A549 treated with dexamethasone at 1 μM for 4 hours (cell line): ENCODE measurements at places on chromosomes 11 and 22. TPM values are rescaled to one million over a fixed set of nuclear protein-coding genes. Genes with fewer than 3 reads are reported as not detected.

Gene C22orf15
- not detected in 5 replicates for total RNA-seq

Gene OR5P2
- total RNA-seq = not detected in 5 replicates

Gene UCP3
- 0.68 to 1.7 TPM (median 1.1 TPM) in 5 replicates for total RNA-seq

Gene GAB4
- total RNA-seq = not detected in 5 replicates

Gene SSTR3
- total RNA-seq = 0.02 TPM in 1 of 5 replicates, not detected in the others

Gene HORMAD2
- total RNA-seq = not detected in 5 replicates

Gene RAG2
- not detected in 5 replicates for total RNA-seq

Gene FAT3
- total RNA-seq = 0.26 to 0.96 TPM (median 0.65 TPM) in 5 replicates

Gene LGALS12
- total RNA-seq = not detected in 5 replicates

Gene TNNT3
- 0.15 to 0.25 TPM in 2 of 5 replicates, not detected in the others for total RNA-seq

Gene FBXO3
- 20.6 to 27.7 TPM (median 26.0 TPM) in 5 replicates for total RNA-seq

Gene APOA5
- total RNA-seq = 0.05 TPM in 1 of 5 replicates, not detected in the others

Gene ENTHD1
- total RNA-seq = not detected in 5 replicates

Gene RFPL2
- total RNA-seq = 0.11 to 0.24 TPM (median 0.15 TPM) in 5 replicates
